AG09309 (cell line): ENCODE measurements at places on chromosomes 5 and 9.

- DNase-seq, result no peak
Measured at GRCh38 chr9:123438821-123439220, 82.8 kb downstream of the CRB2 start.

- no peak for DNase-seq
Measured at GRCh38 chr5:58246461-58246944, 213.4 kb downstream of the PLK2 start.

- DNase-seq, result no peak
Measured at GRCh38 chr9:95315108-95315746, 2.3 kb downstream of the FANCC start.

DNA sequence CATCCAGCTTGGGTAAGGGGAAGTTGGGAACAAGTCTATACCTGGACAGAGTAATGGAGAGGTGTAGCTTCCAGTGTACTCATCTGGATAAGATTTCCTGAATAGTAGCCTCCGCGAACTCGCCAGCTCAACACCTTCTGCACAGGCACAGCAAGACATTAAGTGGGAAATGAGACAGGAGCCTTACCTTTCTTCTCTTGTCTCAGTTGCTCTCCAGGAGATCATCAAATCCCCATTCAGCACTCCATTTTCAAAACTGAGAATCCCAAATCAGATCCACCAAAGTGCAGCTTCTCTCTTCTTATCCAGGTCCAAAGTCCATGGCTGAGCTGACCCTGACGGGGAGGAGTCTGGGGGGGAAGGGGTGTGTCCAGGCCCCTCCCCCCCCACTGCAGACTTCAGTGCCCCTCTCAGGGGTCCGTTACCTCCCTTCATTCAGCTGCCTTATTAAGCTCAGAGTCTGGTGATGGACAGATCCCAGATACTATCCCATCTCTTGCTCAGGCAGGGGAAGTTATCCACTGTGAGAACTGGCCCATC is 5.9 kb upstream of the MGAT1 start:
- DNase-seq, result no peak
